ENCODE measurements at places on chromosomes 5 and 9.

GRCh38 chr9:69460012-69460411 is 135.0 kb downstream of the ENTREP1 start:
- DNase-seq = no peak

GRCh38 chr9:12972608-12973589 is 198.1 kb downstream of the LURAP1L start:
- DNase-seq = no peak

DNA sequence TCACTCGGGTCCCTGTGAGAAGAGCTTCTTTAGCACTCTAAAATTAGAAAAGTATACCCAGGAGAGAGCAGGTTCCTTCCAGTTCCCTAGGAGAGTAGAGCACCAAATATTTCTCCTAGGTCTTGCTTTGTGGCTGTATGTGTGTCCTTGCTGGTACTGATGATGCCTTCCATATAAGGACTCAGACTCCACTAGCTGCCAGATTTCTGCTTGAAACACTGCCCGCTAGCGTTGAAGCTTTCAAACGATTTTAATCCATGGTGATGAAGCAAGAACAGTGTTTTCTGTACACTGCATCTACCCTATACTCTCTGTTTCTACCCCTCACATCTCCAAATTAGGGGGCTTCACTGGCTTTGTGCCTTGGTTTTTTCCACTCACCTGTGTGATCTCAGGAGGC is 2.4 kb upstream of the SMC2 start:
- peak; percentile 78 for DNase-seq

DNA sequence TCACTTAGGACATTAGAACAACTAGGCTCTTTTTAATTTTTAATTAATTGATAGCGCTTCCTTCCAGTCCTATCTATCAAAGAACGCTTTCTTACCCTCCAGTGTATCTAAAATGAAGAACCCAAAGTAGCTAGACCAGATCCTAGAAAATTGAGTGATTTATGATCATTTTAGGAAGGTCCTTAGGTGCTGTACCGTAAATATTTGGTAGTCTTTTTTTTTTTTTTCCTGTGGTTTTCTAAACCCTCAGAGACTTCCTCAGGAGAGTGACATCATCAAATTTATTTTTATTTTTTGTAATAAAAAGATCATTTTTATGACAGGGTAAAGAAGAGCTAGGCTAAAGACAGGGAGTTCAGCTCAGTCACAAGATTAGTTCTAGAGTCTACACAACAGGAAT is 197.4 kb downstream of the WDR70 start:
- no peak for DNase-seq

Measured in AML-193 (cell line).